Stimulated activated CD8-positive, alpha-beta memory T cell treated with anti-CD3 and anti-CD28 coated beads, Interleukin-15, amount 100 ng/mL, for 4 hours (primary cell): ENCODE measurements at places on chromosomes 11 and 22.

- DNase-seq = no peak
Measured at GRCh38 chr22:49688516-49689254, 139.0 kb downstream of the BRD1 start.

DNA sequence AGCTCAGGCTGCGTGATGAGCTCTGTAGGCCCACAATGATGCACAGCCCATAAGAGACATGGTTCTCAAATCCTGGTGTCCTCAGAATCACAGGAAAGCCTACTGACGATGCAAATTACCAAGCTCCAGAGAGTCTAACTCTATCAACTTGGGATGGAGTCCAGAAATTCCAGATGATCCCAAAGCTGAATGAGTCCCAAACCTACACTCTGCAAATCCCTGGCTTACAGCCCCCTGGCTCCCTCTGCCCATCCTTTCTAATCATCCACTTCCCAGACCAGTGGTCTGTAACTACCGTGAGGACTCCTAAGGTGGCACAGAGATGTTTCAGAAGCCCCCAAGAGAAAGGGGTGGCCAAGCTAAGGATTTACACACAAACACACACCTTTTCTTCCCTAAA is 13.5 kb downstream of the ARFGAP2 start:
- DNase-seq = no peak

DNA sequence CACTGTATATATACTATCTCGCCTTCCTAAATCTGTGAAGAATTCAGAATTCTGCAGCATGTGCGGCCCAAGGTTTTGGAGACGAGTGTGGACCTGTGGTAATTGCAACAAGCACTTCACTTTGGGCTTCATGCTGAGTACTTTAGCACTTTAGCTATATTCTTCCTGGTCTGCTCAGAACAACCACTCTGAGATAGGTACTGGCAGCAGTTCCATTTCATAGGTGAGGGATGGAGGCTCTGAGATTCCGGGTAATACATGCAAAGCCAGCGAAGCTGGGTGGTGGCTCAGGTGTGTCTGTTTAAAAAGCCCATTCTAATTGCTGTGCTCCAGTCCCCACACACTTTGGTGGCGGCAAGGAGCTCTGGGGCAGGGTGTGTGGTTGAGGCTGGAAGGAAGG is 6.4 kb downstream of the ELF5 start:
- DNase-seq = no peak

GRCh38 chr22:35688913-35689675 is 28.6 kb upstream of the APOL5 start:
- no peak for DNase-seq

GRCh38 chr11:86243396-86243795 is 1.2 kb upstream of the EED start:
- no peak for DNase-seq
